ENCODE measurements at places on chromosomes 11 and 22.

DNA sequence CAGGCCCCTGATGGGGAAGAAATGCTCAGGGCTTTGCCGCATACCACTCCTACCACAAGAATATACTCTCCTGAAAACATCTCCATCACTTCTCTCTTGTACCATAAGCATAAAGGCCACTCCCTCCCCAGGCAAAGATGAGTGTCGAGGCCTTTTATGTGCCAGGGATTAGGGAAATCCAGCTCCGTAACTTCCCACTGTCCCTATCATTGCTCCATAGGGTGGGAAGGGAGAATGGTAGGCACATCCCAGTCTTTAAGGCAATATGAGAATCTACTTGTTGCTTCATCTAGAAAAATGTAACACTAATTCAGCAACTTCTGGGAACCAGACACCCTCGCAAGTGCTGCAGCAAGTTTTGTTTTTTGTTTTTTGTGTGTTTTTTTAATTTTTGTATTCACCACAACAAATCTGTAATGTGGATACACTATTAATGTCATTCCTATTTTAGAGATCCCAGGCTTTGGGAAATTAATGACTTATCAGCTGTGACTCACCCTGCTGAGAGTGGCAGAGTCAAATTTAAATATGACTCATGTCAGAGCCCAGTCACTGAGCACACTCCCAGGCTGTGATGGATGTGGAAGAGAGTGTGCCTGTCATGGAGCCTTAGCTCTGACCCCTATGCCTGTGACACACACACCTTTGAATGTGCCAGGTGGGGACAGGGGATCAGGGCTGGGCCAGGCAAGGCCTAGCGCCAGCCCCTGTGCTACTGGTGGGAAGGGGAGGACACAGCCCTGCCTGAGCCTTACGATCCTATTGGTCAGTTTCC is 23.4 kb downstream of the PANX1 start:
- peak; percentile 78 for DNase-seq

DNA sequence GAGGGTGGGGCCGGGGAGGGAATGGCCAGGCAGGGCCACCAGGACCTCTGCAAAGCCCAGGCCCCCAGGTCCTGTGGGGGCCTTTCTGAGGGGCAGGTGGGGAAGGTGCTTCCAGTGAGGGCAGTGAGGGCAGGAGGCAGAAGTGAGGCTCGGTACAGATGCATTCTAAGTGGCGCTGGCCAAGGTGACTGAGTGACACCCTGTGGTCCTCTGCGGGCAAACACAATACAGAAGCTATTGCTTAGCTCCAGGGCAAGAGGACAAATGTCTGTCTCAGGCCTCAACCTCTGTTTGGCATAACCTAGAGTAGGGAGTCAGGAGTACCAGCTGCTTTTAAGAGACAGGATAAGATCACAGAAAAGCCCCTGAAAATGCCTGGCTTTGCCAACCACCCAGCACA is 31.3 kb downstream of the B3GAT1 start:
- DNase-seq = no peak

- no peak for DNase-seq
These were observed 14.7 kb upstream of the ST14 start for GRCh38 chr11:130144861-130145281.

GRCh38 chr11:92657226-92657625 is 312.2 kb upstream of the MTNR1B start:
- no peak for DNase-seq

DNA sequence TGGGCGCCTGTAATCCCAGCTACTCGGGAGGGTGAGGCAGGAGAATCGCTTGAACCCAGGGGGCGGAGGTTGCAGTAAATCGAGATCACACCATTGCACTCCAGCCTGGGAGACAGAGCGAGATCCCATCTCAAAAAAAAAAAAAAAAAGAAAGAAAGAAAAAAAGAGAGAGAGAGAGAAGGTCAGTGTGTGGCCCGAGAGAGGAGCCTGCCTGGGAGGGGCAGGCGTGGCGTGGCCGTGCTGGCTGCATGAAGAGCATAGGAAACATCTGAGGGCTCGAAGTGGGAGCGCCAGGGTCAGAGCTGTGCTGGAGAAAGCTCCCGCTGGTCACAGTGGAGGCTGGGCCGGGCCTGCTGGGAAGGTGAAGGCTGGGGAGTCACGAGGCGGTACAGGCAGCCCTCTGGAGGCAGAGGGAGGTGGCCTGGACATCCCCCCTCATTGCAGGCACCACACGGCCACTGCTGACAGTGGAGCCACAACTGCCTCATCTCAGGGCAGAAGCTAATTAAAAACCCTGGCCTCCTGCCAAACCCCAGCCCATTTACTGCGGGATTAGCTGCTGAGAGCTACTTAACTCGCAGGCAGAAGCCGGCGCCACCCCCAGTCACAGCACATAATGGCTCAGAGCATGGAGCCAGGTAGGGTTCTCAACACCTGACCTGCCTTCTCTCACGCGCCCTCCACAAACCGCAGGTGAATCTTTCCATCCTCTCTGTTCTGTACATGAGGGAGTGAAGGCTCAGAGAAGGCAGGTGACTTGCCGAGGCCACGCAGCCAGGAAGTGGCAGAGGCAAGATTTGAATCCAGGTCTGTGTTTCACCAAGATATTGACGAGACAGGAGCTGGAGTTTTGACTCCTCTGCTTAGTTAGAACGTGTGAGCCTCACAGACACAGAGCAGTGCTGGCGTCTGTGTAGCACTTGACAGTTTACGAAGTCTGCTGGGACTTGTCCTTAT is 32.6 kb downstream of the NFAM1 start:
- no peak for DNase-seq

GRCh38 chr11:48106166-48106565 is 110.4 kb upstream of the OR4B1 start:
- no peak for DNase-seq

GRCh38 chr11:73237471-73238290 is 19.6 kb downstream of the P2RY2 start:
- peak; percentile 98 for DNase-seq

DNA sequence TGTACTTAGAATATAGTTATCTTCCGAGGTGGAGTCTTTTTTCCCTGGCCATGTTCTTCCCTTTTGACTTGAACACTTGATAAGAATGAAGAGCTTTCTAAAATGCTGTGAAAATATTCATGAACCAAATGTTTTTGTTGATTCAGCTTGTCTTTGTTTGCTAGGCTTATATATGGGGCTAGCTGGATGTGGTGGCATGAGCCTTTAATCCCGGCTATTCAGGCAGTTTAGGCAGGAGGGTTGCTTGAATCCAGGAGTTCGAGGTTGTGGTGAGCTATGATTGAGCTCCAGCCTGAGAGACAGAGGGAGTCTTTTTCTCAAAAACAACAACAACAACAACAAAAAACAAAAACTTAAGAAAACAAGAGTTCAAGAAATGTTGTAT is 23.1 kb downstream of the CBL start:
- DNase-seq = no peak

DNA sequence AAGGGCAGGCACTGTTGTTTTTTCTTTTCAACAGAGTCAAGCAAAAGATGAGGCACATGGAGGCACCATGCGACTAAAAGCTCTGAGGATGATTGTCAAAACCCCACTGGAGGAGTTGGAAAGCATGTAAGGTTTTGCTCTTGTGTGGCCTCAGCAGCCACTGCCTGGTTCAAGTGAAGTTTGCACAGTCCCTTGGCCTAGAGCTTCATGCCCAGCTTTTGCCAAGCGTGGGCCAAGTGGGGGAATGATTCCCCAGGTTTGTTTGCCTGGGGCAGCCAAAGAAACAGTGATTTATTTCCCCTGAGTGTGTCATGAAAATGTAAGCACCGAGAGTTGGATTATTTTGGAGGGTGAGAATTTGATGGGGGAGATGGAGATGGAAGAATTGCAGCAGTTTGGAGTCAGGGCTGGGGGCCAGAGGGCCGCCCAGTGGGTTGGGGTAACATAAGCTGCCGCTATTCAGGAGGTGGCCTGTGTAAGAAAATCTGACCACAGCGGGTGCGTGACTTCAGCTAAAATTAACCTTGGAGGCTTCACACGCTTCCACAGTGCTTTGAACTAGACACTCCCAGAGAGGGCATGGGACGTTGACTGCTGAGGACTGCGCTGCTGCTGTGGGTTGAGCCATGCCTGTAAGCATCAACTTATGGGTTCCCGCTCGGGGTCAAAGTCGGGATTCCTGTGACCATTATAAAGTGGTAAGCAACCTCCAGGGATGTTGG is 100.7 kb downstream of the NAV2 start:
- peak; percentile 84 for DNase-seq

- no peak for DNase-seq
These were observed 81.7 kb upstream of the TMEM45B start for GRCh38 chr11:129733981-129734380.

DNA sequence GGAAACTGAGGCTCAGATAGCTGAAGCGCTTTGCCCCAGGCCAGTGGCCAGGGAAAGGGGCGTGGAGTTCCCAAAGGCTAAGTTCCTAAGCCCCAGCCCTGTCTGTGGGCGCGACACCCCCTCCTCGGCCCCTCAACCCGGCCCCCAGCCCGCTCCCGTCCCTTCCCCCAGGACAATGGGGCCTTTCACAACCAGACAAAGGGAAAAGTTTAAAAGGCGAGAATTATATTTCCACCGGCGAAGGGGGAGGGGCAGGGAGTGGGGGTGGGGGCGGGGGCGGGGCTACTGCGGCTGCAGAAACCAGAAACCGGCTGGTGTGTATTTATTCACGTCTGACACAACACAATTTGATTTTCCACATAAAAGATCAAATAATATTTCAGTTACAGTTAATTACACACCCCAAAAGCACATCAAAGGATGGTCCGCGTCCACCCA is 192.1 kb downstream of the MN1 start:
- DNase-seq = no peak

- peak; percentile 66 for DNase-seq
These were observed 348.0 kb downstream of the TENM4 start for GRCh38 chr11:79092791-79093353.

DNA sequence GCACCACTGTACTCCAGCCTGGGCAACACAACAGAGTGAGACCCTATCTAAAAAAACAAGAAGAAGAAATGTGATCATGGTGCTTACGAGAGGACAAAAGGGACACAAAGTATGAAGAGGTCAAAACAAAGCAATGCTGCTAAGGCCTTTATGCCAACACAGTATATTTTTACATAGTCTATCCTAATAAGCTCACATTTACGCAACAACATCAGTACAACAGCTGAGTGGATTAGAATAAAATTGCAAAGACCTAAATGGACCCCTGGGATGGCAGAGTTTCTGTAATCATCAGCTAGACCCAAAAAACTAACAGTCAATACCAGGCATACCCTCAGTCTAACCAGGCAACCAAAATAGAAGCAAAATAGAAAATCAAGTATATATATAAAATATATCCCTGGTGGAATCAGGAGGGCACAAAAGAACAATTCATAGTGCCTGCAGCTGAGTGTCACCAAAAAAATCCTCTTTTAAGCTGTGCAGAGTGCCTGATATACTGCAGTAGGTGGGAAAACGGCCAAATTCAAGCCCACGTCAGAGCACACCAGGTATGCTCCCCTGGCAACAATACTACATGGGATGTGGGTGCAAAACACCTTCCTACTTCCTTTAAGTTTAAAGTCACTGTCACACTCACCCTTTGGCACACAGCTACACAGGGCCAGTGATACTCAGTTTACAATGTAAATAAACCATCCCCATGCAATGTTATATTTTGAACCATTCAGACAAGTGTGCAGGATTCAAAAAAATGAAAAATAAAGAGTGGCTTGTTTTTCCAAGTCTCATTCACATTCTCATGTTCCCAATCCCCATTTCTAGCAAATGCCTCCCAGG is 57.8 kb downstream of the RBFOX2 start:
- no peak for DNase-seq

DNA sequence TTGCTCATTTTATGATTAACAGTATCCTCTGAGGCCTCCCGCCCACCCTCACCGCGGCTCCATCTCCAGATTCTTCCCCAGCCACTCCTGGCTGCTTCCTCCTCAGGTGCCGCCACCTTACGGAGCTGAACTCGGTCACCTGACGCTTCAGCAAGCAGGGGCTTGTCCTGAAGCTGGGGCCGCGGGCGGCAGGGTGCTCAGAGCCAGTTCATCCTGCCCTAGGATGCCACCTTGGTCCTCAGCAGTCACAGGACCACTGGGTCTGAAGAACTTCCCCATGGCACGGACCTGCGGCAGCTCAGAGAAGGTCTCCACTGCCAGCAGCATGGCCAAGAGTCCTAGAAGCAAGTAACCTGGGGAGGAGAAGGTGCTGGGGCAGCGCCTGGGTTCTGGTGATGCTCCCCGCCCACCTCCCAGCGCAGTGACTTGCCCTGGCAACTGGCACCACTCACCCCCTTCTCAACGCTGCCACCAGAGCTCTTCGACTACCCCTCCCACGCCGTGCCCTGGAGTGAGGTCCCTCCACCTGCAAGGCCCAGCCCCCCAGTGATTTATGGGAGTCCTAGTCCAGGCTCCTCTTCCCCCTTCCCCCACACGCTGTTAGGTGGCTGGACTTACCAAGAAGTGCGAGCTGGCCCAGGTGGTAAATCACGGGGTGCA is 2.6 kb downstream of the KCNK7 start:
- DNase-seq = no peak

DNA sequence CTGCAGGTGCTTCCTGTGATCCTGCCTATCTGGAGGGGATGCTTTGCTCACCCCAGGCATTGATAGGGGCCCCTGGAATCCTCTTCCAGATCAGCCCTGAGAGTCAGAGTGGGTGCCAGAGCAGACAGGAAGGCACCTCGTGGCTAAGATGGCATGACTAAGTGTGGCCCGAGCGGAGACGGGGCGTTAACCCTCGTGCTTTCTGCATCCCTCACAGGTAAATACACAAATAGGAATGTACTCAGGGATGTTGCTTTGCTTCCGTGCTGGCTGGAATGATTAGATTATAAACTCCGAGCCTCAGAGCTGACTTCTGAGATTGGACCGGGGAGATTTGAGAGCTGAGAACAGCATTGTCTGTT is 312.7 kb upstream of the B3GAT1 start:
- no peak for DNase-seq
